ENCODE measurements at places on chromosomes 12 and 14. TPM values are rescaled to one million over a fixed set of nuclear protein-coding genes. Genes with fewer than 3 reads are reported as not detected.
A peak's percentile ranks its signal among the peaks of the same experiment; 100 is the strongest.

GRCh38 chr12:118359541-118359915 lies 13.2 kb downstream of the TAOK3 start:
- H3K4me3 ChIP-seq: no peak overlapping the region
- DNase-seq: no peak
- H3K36me3 ChIP-seq: no peaks in the 10 kb centered on the region
- H3K27me3 ChIP-seq: no peaks in the 10 kb centered on the region

DNA sequence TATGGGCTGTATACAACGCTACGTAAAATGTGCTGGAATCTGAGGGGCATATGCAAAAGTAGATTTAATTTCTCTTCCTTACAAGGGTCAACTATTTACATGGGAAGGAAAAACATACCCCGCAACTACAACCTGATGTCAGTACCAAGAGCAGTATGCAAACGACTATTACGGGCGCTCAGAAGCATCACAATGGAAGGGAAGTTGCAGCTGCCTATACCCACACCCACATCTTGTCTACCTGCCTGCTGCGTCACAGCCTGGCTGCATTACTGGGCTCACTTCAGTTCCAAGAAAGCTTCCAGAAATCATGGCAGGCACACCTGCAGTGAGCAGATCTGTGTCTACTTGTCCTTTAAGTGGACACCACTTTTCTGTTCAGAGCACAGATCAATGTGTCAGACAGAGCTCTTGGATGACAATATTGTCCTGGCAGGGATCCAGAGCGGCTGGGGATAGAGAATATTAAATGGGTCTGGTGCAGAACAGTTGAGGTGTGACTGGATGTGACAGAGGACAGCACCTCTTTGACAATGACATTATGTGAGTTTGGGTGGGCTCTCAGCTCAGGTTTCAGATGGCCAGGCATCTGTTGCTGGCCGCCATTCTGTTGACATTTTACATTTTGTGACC lies 41.5 kb upstream of the GNG2 start:
- no peaks in the 10 kb centered on the region for H3K4me1 ChIP-seq
- DNase-seq: peak; percentile 70
- no peak overlapping the region for H3K27ac ChIP-seq

DNA sequence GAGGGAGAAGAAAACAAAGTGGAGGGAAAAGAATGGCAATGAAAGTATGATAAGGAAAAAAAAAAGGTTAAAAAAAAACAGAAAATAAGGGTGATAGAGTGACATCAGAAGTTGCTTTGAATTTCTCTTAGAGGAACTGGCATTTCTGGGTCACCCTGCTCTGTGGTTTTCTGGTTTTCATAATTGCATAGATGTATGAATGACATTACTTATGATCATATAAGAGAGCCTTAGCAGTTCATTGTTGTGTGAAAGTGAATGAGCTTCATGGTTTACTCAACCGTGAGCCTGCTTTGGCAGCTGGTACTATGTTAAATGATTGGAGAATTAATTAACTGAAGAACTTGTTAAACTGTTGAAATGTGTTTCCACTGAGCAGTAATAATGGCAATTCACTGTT lies 336.4 kb upstream of the FBXO33 start:
- no peak overlapping the region for H3K27ac ChIP-seq
- H3K36me3 ChIP-seq: no peaks in the 10 kb centered on the region
- no peak for DNase-seq
- no peaks in the 10 kb centered on the region for H3K4me1 ChIP-seq
- H3K27me3 ChIP-seq: no peaks in the 10 kb centered on the region

GRCh38 chr12:38998887-38999482 lies 93.6 kb upstream of the CPNE8 start:
- no peaks in the 10 kb centered on the region for H3K27me3 ChIP-seq
- no peak overlapping the region for H3K4me3 ChIP-seq

DNA sequence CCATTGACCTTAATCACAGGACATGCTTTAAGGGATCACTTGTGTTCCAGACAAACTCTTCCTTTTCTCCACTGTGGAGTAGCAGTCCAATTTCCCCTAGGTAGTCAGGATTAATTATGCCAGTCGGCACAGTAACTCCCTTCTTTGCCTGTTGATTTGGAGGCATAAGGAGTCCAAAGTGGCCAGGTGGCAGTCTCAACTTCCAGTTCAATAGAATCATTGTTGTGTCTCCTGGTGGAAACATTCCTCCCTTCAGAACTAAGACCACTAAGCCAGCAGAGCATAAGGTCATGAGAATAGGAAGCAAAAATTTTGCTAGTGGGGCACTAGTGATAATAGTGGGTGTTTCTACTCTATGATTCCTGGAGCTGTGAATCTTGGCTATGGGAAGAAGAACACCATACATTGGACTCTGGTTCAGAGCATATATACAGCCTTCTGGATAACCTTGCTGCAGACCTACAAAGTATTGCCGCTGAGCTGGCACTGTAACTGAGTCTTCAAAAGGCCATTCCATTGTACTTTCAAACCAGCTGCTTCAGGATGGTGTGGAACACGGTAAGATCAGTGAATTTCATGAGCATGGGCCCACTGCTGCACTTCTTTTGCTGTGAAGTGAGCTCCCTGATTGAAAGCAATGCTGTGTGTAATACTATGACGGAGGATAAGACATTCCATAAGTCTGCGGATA lies 147.3 kb upstream of the MAX start:
- H3K27ac ChIP-seq: no peak overlapping the region
- H3K27me3 ChIP-seq: no peaks in the 10 kb centered on the region
- no peaks in the 10 kb centered on the region for H3K4me1 ChIP-seq

DNA sequence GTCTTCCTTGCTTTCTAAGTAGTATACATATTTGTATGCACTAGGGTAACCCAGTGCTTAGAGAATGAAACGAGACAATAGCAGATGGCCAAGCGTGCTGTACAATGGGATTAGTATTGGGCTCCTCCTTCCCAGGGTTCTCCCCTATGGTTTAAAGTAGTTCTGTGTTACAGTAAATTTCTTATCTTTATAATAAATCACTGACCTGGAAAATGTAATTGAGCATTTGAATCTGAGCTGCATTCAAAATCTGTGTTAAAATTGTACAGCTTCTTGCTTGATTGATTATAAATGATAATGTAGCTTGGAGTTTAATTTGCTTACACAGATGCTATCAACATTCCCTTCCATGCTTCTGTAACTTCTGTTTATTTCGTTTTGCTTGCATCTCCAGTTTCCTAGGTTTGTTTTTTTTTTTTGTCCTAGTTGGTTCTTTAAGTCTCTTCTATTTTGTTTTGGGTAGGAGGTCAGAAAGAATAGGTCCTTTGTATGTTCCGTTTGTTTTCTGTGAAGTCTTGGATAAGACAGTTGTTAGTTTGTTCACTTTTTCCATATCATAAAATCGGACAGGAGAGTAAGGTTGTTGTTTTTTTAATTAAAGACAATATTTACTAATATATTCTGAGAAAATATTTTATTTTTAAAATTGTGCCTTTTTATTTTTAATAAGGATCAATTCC lies 171.2 kb downstream of the ERC1 start:
- peaks cover 4% of the 10 kb centered on the region for H3K36me3 ChIP-seq
- DNase-seq: no peak
- H3K4me3 ChIP-seq: no peak overlapping the region
- H3K27me3 ChIP-seq: no peaks in the 10 kb centered on the region
- H3K4me1 ChIP-seq: no peaks in the 10 kb centered on the region
- H3K27ac ChIP-seq: no peak overlapping the region

TEP1 gene
- 18.7 TPM for total RNA-seq
